ENCODE measurements at places on chromosomes 13 and 19.

DNA sequence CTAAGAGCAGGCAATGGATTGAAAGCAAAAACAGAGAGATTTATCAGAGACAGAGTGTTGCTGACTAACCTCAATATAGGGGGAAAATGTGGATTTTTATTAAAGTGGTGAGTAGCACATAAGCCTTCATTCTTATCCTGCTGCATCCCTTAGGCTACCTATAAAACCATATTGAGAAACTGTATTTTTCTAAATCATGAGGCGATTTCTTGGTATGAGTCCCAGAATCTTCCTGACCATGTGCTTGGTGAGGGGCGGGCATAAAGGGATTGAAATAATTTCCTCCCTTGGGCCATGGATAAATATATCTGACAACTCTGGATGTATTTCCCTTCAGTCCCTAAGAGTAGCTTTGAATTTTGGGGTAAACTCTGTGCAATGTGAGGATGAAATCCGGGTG is 72.8 kb downstream of the EFNB2 start:
- DNase-seq, result no peak

DNA sequence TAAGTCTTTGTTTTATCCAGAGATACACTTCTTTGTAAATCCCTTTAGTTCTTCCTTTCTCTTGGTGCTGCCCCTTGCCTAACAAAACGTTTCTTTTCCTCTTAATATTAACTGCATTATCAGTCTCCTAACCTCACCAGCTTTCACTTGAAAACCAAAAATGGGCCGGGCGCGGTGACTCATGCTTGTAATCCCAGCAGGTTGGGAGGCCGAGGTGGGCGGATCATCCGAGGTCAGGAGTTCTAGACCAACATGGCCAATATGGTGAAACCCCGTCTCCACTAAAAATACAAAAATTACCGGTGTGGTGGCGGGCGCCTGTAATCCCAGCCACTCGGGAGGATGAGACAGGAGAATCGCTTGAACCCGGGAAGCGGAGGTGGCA is 329.8 kb upstream of the MIR17HG start:
- no peak for DNase-seq

DNA sequence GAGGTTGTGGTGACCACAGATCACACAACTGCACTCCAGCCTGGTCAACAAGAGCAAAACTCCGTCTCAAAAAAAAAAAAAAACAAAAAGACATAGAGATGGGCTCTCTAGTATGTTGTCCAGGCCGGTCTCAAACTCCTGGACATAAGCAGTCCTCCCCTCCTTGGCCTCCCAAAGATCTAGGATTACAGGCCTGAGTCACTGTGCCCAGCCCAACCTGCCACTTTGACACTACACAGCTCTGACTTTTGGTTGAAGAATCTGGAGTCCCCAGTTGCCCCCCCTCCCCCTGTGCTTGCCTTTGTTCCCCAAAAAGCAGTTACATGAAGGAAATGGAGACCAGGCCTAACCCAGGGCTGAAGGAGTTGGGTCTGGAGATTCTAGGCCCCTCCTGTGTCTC is 12.9 kb downstream of the CARM1 start:
- DNase-seq, result no peak

- DNase-seq, result no peak
Measured at GRCh38 chr13:25733001-25733491, 318.8 kb downstream of the SHISA2 start.

GRCh38 chr13:29508876-29509252 is 86.6 kb downstream of the SLC7A1 start:
- no peak for DNase-seq

Data from activated CD4-positive, alpha-beta T cell treated with anti-CD3 and anti-CD28 coated beads, Interleukin-10, Interleukin-2, amounts not matched to agents 100 ng/mL and 50 ng/mL, durations not matched to agents 16 hours and 8 hours (primary cell).